Right cardiac atrium (tissue), 5 donors: ENCODE measurements at places on chromosomes 3 and 15. TPM values are rescaled to one million over a fixed set of nuclear protein-coding genes. Genes with fewer than 3 reads are reported as not detected.

The SHF gene
- 8.1 TPM for total RNA-seq

The MYO5C gene
- 4.4 TPM for total RNA-seq

The TGM4 gene
- total RNA-seq = not detected

The MITF gene
- 52.7 TPM for total RNA-seq

The DYNLT2B gene
- 4.7 TPM for total RNA-seq

The SEMA3F gene
- 7.3 TPM for total RNA-seq

The RARB gene
- 25.4 TPM for total RNA-seq

DNA sequence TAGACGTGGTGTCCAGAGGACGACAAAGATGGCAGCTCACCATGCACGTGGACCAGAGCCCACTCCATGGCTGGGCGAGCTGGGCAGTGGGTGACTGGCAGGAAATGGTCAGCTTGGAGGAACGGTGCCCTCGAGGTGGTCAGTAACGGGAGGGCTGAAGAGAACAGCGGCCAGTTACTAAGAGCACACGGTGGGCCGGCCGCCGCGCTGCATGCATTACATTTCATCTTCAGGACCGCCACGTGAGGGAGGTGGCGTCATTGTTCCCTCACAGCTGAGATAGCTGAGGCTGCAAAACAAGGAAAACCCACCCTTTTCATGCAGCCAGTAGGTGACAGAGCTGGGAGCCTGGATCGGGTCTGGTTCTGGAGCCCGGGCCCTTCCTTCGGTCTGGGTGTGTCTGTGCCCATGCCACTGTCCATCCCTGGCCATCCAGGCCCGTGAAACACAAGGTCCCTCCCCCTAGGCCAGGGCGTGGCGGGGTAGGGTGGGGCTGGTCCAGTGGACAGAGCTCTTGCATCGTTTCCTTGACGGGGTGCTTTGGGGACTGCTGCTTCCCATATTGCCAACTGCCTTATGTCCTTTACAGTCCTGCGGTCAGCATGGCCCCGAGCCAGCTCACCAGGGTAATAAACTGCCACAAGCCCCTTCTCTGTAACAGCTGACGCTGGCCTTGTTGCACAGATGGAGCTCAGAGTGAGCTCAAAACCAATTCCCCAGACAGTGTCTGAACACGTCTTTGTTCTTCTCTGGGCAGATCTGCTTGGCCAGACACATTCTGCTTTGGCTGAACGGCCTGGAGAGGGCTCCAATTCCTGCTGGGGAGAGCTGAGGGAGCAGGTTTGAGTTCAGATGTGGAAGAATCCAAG is 51.8 kb downstream of the RGMA start:
- DNase-seq = peak; percentile 86

DNA sequence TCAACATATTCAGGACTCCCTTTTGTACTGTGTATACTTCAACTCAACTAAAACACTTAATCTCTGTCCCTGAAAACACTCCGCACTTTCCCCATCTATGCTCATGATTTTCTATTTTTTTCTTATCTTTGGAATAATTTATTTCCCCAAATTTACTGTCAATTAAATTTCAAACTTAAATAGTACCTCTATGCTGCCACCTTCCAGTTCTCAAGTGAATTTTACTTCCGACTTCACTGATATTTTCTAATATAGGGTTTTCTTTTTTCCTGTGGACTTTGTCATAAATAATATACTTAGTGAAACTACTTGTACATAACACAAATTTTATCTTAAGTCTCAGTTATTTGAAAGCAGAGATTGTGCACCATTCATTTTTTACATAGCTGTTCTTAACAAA is 1303.3 kb downstream of the OTOL1 start:
- DNase-seq = no peak

DNA sequence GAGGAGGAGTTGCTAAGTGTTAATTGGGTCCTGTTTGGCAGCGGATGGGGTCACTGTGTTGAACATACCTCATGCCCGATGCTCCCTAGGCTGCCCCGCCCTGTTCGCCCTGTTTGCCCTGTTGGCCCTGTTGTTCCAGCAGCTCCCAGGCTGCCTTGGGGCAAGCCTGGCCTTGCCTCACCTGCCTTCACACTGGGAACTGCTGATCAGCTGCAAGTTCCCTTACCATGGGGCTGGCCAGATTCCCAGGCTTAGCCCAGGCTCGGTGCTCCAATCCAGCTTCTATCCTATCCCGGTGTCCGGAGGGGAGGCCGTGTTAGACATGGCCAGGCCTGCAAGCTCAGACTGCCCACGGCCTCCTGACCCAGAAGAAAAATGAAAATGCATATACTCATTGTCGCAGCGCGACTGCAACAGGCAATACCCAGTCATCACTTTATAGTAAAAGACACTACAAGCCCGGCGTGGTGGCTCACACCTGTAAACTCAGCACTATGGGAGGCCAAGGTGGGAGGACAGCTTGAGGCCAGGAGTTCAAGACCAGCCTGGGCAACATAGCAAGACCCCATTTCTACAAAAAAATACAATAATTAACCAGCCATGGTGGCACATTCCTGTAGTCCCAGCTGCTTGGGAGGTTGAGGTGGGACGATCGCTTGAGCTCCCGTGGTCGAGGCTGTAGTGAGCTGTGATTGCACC is 42.9 kb upstream of the ZNF710 start:
- no peak for DNase-seq

GRCh38 chr3:45119824-45120358 is 26.3 kb downstream of the CDCP1 start:
- DNase-seq = no peak

GRCh38 chr15:41133454-41133853 is 17.4 kb upstream of the INO80 start:
- DNase-seq = no peak

DNA sequence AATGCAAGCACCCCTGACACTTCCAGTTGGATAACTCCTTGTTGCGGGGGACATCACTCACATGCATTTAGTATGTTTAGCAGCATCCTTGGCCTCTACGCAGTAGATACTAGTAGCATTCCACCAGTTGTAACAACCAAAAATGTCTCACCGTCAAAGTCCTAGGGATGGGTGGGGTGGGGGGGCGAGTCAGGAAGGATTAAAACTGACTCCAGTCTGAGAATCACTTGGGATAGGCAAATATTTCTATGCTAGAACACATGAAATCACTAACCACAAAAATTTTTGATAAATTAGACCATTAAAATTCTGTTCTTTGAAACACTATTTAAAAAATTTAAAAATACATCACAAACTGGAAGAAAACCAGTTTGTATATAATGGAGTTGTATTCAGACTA is 18.0 kb downstream of the ICE2 start:
- no peak for DNase-seq

DNA sequence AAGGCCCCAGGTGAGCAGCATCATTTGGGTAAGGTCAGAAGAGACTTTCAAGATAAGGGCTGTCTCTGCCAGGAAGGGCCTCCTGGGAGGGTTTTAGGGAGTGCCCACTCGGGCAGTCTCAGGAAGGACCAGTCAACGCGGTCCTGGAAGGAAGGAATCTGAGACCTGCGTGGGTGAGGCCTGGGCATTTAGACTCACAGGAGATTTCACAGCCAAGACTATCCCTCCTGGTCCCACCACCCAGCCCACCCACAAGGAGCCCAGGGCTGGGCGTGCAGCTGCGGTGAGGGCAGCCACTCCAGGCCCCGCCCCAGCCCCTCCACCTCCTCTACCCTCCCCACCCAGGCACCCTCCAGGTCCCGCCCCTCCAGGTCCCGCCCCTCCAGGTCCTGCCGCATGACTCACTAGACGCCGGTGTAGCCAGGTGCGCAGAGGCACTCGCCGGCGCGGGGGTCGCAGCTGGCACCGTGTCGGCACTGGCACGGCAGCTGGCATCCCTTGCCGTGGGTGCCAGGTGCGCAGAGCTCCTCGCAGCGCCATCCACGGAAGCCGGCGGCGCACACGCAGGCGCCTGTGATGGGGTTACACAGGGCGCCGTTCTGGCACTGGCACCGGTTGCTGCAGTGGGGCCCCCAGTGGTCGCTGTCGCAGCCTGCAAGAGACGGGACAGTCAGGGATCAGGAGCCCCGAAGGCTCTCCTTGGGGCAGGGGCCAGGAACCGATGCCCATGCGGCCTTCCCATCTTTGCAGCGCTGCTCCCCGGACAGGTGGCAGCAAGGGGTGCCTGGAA is 112.7 kb downstream of the RAB11A start:
- no peak for DNase-seq

DNA sequence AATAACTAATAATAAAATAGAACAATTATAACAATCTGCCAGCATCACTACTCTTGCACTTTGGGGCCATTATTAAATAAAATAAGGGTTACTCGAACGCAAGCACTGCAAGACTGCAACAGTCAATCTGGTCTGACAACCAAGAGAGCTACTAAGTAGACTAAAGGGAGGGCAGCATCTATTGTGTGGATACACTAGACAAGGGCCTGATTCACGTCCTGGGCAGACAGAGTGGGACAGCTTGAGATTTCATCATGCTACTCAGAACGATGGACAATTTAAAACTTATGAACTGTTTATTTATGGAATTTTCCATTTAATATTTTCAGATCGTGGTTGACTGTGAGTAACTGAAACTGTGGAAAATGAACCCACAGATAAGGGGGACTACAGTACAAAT is 39.5 kb downstream of the TNIK start:
- no peak for DNase-seq

- no peak for DNase-seq
Observed at GRCh38 chr3:141384157-141384556, 15.9 kb downstream of the ZBTB38 start.

DNA sequence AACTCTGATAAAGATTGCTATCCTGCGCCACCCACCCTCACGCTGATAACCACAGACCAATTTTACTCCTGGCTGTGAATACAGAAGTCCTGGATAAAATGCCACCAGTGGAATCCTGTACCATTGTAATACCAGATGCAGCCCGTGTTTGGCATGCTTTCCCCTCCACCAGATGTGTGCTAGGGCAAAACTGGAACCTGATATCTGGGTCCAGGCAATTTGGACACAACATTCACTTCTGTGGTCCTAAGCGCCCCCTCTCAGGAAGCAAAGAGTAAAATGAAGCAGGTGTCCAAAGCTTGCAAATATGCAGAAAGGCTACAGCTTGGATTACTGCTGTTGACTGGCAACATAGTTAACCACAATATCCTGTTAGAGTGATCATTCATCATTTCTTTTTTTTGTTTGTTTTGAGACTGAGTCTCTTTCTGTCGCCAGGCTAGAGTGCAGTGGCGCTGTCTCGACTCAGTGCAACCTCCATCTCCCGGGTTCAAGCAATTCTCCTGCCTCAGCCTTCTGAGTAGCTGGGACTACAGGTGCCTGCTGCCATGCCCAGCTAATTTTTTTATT is 32.8 kb downstream of the LOXL1 start:
- no peak for DNase-seq

DNA sequence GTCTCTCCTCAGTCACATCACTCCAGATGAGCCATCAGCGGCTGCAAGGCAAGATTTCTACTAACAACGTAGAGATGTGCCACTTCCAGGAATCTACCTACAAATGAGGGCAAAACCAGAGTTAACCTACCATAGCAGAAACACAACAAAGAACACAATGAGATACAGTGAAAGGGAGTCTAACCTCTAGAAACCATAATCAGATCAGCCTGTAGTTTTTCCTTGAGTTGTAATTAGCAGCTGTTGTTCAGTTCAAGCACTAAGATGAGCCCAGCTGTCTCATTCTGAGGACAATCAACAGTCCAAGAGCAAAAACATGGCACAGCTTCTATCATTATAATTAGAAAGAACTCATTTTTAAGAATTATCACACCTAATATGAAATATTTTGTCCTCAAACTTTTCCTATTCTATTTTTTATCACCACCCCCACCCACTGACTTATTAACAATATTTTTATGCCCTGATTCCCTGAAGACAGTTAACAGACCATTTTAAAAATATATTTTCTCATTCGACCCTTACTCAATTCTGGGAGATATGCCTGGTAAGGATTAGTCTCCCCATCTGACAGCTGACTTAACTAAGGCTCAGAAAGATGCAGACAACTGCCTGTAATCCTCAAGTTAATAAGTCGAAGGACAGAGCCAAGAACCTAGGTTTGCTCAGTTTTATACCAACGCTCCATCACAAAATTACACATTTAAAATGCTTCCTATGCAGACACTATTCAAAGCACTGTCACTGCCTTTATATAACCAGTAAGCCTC is 50.1 kb downstream of the MAGI1 start:
- DNase-seq = no peak

- peak; percentile 91 for DNase-seq
Observed at GRCh38 chr15:81023483-81024264, 23.0 kb downstream of the TLNRD1 start.

DNA sequence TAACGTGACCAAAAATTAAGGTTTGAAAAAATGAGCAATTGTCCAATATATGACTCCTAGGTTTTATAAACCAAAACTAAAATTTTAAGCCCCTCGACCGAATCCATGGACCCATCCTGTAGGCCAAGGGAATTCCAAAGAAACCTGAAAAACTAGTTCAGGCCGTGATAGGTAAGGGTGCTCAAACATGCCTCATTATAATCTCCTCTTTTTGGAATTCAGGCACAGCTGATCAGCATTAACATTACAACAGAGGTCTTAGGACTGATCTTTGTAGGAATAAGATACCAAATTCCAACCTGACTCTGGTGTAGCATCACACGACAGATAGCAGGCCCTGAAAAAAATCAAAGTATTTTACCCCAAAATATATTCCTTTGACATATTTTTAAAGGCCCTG is 155.7 kb downstream of the NEK10 start:
- DNase-seq = no peak

GRCh38 chr3:99872923-99873254 is 55.2 kb downstream of the CMSS1 start:
- no peak for DNase-seq

- DNase-seq = no peak
Observed at GRCh38 chr15:55989383-55989782, 4.0 kb downstream of the NEDD4 start.

- DNase-seq = no peak
Observed at GRCh38 chr3:148265841-148266240, 431.9 kb upstream of the AGTR1 start.

DNA sequence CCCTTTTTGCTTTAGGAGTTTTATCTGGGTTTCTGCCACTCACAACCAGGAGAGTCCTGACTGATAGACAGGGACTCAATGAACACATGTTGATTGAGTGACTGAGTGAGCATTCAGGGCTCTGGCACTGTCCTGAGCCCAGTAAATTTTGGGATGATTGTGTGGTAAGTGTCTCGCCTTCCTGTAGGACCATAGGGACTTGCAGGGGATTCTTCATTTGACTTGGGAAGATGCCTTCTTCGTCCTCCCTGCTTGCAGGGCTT is 22.3 kb upstream of the FLNB start:
- DNase-seq = no peak

DNA sequence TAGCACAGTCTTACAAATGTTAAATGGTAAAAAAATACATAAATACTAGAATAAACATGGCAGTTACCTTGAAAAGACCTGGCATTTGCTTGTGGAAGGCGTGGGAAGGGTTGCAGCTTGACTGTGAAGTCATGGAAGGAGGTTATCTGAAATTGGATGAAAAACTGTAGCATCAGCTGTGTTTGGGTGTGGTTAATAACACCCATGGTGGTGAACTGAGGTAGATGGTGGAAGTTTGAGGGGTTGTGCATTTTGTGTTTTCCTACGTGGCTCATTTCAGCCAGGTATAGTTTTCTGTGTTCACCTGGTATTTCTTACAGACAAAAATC is 46.5 kb downstream of the PSMD6 start:
- no peak for DNase-seq

GRCh38 chr3:74267131-74267530 is 347.3 kb downstream of the CNTN3 start:
- DNase-seq = no peak
